ENCODE measurements at places on chromosomes 1 and 21.

GRCh38 chr1:109529881-109530456, 9.7 kb upstream of the GPR61 start:
- peak; percentile 91 for DNase-seq

GRCh38 chr1:38186566-38186965, 140.0 kb upstream of the POU3F1 start:
- DNase-seq: no peak

- peak; percentile 73 for DNase-seq
Measured at GRCh38 chr1:8004803-8005573, 21.1 kb downstream of the ERRFI1 start.

- DNase-seq: no peak
Measured at GRCh38 chr1:180081474-180081873, 73.2 kb upstream of the QSOX1 start.

DNA sequence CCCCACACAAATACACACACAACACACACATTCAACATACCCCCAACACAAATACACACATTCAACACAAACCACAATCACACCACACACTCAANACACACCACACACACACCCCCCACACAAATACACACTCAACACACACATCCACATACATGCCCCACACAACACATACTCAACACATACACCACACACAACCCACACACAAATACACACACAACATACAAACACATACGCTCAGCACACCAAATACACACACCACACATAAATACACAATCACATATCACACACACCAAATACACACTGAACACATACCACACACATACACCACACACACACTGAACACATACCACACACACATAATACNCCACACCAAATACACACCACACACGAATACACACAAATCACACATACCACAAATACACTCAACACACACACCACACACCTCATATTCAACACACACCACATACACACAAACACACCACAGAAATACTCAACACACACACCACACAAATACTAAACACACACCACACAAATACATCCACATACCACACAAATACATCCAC, 48.9 kb downstream of the PRDM15 start:
- no peak for DNase-seq

DNA sequence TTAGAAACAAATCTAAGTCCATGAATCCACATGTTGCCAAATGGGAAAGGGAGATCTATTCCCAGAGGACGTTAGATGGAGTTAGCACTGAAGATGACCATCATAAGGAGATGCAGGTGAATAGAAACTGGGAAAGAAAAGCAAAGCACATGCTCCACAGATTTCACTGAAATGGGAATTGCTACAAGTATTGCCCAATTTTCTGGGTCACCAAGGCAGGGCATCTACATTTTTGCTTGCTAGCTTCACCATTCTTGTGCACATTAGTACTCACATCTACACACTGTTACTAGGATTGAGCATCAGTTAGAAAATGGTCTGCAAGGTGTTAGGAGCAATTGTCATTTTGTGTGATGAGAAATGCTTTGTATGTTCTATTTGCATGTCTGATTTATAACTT, 99.1 kb downstream of the JAK1 start:
- DNase-seq: no peak

DNA sequence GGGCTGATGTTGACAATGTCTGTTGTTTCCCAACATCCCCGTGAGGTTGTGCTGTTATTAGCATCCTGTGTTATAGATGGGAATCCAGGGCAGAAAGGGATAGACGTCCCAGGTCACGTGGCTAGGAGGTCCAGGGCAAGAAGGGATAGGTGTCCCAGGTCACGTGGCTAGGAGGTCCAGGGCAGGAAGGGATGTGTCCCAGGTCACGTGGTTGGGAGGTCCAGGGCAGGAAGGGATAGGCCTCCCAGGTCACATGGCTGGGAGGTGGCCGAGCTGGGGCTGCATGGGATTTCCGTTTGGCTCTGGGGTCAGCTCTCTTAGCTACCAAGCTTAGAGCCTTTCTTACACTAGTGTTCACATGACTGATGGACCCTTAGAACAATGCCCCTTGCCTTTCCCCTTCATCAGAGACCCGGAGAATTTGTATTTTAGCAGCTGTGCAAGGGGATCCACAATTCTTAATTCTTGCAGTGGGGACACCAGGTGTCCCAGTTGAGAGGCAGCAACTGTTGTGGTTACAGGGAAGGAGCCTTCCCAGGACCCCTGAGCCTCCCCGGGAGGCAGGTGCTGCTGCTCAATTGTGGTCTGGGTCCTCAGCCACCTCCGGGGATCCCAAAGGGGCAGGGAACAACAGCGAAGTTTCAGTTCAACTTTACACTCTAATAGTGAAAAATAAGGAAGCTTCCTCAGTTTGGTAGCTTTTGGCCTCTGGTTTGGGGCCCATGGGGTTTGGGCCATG, 69.2 kb downstream of the UMODL1 start:
- DNase-seq: no peak

GRCh38 chr1:93999840-94000415, 90.7 kb upstream of the GCLM start:
- no peak for DNase-seq

- DNase-seq: no peak
Measured at GRCh38 chr1:96524100-96524499, 197.5 kb upstream of the PTBP2 start.

GRCh38 chr1:189678779-189679178, 798.9 kb downstream of the BRINP3 start:
- no peak for DNase-seq

DNA sequence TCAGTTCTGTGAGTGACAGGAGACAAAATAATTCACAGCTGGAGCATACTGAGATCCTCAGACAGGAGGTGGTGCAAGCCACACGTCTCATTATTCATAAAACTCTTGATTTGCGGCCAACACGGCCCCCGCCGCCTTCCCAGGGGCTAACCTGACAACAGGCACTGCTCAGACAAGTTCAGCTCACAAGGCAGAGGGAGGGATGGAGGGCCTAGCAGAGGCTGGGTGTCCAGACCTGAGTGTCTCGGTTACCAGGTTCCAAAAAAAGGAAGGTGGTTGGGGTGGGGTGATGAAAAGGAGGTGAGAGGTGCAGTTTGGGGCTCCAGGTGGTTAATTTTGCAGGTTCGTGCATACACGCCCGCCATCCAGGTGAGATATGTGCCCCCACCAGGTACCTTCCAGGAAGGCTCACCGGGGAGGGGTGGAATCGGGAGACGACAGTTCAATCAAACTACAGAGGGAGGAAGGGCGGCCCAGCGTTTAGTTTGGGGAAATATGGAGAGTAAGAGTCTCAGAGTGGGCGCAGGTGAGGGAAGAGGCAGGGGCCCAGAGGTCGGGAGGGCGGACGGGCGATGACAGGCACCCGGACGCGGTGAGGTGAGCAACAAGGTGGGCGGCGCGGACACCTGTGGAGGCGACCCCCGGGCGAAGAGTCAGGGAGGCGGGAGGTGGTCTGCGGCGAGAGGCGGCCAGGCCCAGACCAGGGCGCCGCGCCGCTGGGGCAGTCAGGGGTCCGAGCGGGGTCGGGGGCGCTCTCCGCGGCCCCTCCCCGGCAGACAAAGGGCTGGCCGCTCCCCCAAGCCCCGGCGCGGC, 629 bp downstream of the CTNNBIP1 start:
- DNase-seq: peak; percentile 54

- DNase-seq: no peak
Measured at GRCh38 chr21:39327727-39328126, 14.3 kb upstream of the BRWD1 start.

GRCh38 chr1:69595486-69595885, 27.8 kb downstream of the LRRC7 start:
- no peak for DNase-seq

GRCh38 chr21:33820230-33820770, 95.3 kb downstream of the ATP5PO start:
- peak; percentile 52 for DNase-seq

GRCh38 chr1:24654010-24654409, 10.9 kb downstream of the SRRM1 start:
- no peak for DNase-seq

DNA sequence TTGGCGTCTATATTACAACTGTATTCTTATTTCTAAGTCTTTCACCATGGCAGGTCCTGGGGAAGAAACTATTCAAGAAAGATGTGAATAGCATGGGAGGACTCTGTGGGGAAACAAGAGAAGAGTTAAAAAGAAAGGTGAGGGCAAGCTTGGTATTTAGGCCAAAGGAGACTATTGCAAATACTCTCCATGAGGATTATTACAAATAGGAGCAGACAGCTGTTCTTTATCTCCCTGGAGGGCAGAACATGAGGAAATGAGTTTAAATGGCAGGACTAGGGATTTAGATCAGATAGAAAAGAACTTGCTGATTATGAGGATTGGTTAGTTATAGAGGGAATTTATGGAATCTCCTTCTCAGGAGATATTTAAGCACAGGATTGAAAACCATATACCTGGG, 186.8 kb downstream of the CDC7 start:
- DNase-seq: no peak

DNA sequence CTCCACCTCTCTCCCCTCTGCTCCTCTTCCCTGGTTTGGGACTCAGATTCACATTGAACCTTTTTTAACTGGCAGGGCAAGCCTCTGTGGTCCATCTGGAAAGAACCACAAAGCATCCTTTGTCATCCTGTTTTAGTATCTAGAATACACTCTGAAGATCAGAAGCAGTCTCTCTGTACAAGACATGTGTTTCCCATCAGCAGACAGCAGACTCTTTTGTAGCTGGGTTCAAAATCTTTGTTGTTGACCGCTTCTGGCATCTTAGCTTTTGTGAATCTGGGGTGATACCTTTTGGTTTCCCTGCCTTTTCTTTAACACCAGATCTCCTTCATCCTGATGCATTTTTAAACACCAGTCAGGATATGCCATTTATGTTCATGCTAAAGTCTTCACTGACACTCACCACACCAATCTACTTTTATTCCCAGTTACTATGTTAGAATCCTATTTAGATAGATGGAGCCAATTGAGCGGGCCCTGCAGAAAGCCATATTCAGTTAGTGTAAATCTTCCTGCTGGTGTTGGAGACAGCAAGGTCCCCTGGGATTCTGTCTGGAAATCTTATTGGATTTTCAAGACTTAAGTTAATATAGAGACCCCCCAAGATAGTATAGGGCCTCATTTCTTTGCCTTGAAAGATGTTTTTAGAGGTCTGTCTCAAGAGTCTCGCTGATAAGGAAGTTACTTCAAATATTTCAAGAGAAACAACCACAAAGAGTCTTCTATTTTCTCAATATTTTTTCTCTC, 51.1 kb downstream of the ST6GALNAC3 start:
- peak; percentile 17 for DNase-seq

DNA sequence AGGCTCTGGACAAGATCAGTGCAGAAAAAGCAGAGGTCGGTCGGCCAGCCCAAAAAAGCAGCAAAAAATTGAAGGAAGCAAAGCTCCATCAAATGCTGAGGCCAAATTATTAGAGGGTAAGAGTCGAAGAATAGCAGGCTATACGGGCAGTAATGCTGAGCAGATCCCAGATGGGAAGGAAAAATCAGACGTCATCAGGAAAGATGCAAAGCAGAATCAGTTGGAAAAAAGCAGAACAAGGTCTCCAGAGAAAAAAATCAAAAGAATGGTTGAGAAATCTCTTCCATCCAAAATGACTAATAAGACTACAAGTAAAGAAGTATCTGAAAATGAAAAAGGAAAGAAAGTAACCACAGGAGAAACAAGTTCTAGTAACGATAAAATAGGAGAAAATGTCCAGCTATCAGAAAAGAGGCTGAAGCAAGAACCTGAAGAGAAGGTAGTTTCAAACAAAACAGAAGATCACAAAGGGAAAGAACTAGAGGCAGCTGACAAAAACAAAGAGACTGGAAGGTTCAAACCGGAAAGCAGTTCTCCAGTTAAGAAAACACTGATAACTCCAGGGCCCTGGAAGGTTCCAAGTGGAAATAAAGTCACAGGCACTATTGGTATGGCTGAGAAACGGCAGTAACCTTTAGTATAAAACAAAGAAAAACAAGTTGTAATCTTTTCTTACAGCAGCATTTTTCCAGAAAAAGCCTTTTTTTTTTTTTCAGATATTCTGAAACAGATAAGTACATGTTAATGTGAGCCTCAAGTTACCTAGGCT, 75.7 kb downstream of the PHTF1 start:
- DNase-seq: peak; percentile 50

GRCh38 chr1:8283058-8283884, 34.6 kb upstream of the SLC45A1 start:
- no peak for DNase-seq

- DNase-seq: peak; percentile 78
Measured at GRCh38 chr1:22428672-22429071, 23.0 kb upstream of the ZBTB40 start.

DNA sequence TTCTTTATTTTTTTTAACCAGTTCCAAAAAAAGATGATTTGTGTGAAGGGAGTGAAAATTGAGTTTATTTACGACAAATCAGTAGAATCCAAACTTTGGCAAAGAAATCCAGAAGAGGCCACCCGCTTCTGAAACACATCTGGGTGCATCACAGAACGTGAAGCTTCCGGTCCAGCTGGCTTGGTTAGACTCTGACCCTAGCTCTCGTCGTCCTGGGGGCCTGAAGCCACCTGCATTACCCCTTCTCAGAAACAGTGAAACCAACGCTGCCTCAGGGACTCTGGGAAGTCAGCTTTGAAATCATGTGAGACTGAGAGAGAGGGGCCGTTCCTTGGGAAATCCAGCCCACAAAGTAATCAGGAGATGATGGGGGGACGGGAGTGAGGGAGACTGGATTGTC, 21.8 kb downstream of the AJAP1 start:
- DNase-seq: peak; percentile 76

- DNase-seq: no peak
Measured at GRCh38 chr1:194829492-194829891, 1643.1 kb upstream of the B3GALT2 start.

GRCh38 chr1:186443638-186444037, 17.3 kb downstream of the PDC start:
- no peak for DNase-seq
